NCI-H69 (cell line): ENCODE measurements at places on chromosomes 1 and 21.

DNA sequence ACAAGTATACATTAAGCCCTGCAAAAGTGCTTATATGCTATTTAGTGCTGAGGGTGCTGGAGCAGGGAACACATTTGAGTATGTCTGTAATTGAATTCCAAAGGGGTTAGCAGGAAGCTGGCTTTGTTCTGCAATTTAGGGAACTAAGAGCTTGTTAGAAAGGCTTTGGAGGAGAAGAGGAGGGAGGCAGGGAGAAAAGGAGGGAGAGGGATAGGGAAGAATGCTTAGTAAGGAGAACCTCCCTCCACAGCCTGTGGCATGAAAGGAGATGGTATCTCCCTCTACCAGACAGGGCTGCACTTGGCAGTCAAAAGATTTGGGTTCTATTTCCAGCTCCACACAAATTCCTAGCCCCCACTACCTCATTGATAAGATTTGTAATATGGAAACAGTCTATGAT is 217.8 kb downstream of the DAB1 start:
- DNase-seq, result no peak

DNA sequence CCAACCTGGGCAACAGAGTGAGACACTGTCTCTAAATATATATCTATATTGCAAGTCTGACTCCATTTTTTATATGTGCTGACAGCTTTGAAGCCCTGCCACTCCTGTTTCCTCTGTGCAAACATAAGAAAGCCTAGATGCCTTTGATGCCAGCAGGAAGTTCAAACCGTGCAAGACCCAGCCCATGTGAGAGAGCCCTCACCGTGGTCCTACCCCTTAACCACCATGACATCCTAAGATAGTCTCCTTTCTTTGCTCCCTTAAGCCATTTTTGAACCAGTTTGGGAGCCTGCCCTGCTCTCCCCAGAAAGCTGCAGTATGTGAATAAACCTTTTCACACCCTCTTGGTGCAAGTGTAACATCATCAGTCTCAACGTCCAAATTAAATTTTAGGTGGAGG is 3.7 kb upstream of the DIPK1A start:
- no peak for DNase-seq

GRCh38 chr1:162548170-162548569 is 13.4 kb upstream of the UAP1 start:
- DNase-seq, result no peak

DNA sequence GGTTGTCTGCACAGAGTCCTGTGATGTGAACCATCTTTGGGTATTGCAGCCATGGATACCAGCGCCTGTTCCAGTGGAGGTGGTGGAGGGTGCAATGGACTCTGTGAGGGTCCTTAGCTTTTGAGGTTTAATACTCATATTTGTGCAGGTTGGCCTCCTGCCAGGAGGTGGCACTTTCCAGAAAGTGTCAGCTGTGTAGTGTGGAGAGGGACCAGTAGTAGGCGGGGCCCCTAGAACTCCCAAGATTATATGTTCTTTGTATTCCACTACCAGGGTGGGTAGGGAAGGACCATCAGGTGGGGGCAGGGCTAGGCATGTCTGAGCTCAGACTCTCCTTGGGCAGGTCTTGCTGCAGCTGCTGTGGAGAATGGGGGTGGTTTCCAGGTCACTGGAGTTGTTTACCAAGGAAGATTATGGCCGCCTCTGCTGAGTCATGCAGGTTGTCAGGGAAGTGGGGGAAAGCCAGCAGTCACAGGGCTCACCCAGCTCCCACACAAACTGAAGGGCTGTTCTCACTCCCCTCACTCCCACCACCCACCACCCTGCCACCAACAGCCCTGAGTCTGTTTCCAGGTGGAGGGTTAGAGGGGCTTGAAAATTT is 31.2 kb upstream of the ZNF678 start:
- peak; percentile 64 for DNase-seq

DNA sequence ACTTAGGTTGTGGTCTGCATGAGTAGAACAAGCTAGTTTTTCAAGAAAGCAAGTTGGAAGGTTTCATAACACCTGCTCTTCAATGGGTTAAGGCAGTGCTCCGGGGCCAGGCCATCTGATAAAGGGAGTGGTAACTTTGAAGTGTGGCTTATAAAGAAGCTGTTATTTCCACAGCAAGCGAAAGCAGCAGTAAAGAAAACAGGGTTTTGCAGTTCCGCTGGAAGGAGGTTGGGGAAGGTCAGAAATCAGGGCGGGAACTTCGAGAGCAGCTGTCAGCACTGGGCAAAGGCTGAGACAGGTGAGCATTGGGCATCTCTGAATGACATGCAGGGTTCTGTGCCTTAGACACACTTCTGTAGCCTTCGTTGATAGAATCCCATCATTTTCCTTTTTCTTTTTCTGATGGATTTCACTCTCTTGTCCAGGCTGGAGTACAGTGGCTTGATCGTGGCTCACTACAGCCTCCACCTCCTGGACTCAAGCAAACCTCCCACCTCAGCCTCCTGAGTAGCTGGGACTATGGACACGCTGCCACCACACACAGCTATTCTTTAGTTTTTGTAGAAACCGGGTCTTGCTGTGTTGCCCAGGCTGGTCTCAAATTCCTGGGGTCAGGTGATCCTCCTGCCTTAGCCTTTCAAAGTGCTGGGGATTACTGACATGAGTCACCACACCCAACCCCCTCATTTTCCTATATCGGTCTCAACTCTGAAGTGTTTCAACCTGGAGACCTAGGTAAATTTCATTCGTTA is 20.5 kb downstream of the TMEM51 start:
- DNase-seq, result no peak

GRCh38 chr1:9473032-9473807 is 66.0 kb upstream of the SLC25A33 start:
- DNase-seq, result peak; percentile 76

DNA sequence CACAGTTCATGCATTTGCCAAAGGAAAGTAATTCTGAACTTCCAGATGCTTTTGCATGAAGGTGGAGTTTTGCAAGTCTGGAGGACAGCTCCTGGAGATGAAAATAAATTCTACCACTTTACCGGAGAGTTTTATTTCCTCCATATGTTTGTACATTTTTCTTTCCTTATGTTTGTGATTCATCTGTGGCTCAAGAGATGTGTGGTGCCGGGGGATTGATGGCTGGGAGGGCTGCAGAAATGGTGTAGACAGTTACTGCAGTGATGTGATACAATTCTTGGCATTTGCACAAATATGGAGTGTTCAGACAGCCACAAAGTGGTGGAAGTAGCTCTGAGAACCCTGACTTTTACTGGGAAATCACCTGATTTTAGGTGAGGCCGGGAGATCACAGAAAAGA is 58.5 kb upstream of the ASB17 start:
- DNase-seq, result no peak

GRCh38 chr1:221937155-221937953 is 195.5 kb upstream of the DUSP10 start:
- no peak for DNase-seq

DNA sequence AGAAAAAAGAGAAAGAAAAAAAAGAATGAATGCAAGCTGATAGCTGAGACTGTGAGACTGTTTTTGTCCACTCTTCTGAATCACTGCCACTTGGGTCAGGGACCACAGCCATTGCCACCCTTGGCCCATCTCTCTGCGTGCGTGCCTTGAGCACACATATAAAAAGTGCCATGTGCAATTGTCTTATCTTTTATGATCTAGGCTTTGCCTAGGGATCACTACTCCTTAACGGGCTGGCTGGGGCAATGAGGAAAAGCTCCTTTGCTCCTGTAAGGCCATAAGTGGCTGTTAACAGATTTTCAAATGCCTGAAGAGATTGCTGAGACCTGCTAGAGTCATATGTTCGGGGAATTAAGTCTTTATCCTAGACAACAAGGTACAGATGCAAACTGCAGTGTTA is 8.2 kb downstream of the SPATA46 start:
- no peak for DNase-seq

DNA sequence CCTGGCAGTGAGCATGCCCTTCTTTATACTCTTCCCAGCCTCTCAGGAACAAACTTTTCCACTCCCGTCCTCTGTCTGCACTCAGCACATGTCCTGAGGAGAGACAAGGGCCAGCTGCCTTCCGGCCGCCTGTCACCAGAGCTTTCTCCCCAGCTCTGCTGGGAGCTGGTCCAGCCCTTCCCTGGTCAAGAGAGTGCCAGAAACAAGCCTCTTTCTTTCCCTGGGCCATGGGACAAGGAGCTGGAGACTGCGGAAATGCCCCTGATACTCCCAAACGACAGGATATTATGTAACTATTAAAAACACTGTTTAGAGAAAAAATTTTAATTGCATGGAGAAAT is 10.4 kb downstream of the LAMB3 start:
- DNase-seq, result no peak

DNA sequence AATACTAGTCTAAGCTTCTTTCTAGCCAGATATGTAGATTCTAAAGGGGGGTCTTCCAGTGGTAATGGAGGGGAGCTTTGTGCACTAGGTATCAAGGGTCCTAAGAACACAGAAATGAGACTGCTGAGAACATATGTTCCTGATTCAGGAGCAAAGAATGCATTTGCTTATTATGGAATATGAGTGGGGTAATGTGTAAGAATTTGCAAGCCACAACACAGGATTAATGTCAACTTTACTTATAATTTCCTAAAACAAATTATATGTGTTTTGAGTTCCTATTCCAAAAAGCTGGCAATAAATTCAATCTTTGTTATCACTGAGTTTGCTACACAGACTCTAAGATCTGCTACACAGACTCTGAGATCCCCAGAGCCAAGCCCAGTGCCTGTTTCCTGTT is 357.0 kb upstream of the PTBP2 start:
- no peak for DNase-seq

DNA sequence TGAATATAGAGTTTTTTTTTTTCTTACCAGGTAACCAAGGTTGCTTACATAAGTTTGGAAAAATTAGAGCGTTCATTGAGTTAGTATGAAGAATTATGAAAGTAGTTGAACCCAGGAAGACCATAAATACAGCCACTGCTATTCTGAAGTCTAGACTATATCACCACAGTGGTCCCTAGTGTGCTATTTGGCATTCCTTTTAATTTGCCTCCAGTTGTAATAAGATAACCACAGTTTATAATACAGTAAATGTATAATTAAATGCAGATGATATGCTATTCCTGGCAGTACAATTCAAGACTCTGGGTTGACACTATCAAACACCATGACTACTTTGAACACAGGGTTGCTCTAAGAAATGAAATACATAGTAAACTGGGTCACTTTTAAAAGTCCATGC is 270.5 kb downstream of the BRINP2 start:
- DNase-seq, result peak; percentile 24

GRCh38 chr1:40450495-40451237 is 390 bp downstream of the ZFP69B start:
- peak; percentile 56 for DNase-seq

DNA sequence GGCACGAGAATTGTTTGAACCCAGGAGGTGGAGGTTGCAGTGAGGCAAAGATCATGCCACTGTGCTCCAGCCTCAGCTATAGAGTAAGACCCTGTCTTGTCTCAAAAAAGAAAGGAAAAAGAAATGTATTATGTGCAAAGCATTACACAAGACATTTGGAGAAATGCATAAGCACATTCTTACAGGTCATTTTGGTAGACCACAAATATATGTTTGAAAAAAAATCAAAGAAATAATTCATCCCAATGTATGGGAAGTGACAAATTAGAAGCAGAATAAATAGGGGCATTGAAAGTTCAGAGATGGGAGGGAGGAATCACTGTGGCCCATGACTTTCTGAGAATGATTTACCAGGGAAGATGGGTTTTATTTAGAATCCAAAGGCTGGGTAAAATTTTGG is 283.5 kb upstream of the ADAMTS5 start:
- no peak for DNase-seq

DNA sequence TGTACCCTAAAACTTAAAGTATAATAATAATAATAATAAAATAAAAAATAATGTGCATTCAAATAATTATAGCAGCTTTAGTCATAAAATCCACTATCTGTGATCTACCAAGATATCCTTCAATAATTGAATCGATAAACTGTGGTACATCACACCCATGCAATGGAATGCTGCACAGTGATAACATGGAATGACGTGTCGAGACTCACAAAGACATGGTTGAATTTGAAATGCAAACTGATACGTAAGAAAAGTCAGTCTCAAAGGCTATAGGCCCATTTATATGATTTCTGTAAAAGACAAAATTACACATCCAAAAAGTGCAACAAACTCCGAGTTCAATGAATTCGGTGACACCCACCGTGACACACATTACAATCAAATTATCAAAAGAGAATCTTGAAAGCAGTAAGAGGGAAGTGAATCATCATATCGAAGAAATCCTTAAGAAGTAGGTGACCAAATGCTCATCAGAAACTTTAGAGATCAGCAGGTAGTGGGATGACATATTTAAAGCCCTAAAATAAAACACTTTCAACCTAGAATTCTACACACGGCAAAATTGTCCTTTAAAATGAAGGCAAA is 5.2 kb upstream of the SPRR2E start:
- DNase-seq, result no peak

DNA sequence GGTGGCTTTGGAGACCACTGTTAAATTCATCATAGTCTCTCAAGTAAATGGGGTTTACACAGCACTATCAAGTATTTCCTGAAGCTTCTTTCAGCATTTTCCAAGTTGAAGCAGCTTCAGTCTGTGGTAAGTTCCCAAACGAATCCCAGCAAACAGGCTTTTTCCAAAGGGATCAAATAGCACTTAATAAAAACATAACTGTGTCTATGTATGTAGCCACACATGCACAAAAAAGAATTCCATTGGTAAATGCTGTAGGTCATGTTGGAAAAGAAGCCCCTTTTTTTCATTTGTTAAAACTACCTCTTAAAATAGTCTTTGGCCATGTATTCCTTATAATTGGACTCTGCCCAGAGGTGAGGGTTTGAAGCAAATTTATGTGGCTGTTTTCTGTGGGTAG is 69.8 kb downstream of the HHAT start:
- DNase-seq, result no peak

- DNase-seq, result no peak
These were observed 15.9 kb upstream of the ITPKB start for GRCh38 chr1:226754793-226755533.

- peak; percentile 85 for DNase-seq
These were observed 232.1 kb downstream of the LMO4 start for GRCh38 chr1:87560601-87561360.

DNA sequence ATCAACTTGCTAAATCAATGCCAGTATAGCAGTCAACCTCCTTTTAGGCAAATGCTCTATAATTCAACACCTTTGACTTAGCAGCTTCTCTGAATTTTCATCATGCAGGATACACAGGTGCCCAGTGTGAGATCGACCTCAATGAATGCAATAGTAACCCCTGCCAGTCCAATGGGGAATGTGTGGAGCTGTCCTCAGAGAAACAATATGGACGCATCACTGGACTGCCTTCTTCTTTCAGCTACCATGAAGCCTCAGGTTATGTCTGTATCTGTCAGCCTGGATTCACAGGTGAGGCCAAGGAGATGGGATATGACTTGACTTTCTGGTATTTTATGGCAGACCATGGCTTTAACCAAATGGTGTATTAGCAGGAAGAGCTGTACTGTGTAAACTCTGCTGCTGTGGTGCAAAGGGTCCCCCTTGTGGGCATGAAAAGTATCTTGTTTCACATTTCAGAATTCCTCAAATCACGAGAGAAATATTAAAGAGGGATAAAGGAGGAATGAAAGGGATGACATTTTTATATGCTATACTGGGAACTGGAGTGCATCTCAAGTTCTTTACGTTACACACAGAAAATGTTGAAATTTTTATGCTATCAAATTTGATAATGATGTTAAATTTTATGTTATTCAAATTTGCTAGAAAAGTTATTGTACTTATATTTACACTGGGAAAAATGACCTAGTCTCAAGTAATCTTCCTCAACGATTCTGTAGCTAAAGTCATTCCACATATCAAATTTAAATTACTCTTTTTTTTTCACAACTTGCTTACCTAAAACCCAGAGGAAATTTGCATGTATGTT is 88.9 kb downstream of the CRB1 start:
- peak; percentile 87 for DNase-seq

- peak; percentile 81 for DNase-seq
These were observed 5.1 kb upstream of the SSR2 start for GRCh38 chr1:156025876-156026275.
